ENCODE measurements at places on chromosomes 2 and 18.

- DNase-seq = no peak
Measured at GRCh38 chr18:63312019-63312409, 7.6 kb downstream of the BCL2 start.

DNA sequence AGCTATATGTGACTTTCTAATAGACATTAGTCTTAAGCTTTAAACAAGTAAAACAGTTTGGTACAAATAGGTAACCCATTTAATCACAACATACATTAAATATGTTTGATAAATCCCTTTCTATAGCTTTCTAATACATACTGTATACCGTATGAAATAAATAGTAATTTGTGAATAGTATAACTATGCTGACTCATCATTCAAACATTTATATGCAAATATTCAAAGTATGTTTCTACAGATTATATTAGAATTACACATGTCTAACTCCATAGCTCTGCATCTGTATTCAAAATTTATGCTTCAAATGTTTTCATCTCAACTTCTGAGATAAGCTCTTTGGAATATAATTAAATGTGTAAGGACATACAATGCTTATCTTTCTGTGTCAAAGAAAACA, 142.7 kb upstream of the ZNF804A start:
- no peak for DNase-seq

- DNase-seq = no peak
Measured at GRCh38 chr2:66507673-66508201, 72.8 kb downstream of the MEIS1 start.

DNA sequence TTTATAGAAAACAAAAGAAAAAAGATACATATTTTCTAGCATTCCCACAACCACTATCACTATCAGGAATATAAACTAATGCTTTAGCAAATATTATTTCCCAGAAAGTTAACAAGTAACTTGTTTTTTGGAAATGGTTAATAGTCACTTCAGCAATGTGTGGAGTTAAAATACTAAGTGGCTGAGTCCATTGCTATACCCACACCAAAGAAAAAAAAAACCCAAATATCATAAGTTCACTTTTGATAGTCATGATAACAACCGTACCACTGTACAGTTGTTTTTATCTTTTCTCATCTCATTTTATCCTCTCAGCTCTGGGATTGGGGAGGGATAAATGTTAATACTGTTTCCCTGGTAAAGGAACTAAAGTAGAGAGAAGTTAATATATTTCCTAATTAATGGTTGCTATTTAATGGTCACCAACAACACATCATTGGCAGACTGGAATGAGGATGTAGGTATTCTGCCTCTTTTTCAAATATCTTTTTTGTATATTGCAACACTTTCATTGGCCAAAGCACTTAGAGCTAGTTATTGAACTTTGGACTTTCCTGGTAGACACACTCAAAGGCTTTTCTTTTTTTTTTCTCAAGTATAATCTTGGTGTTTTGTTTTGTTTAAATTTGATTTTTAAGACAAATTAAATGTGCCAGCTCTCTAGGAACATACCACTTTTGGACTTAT, 18.4 kb upstream of the KANSL1L start:
- no peak for DNase-seq

DNA sequence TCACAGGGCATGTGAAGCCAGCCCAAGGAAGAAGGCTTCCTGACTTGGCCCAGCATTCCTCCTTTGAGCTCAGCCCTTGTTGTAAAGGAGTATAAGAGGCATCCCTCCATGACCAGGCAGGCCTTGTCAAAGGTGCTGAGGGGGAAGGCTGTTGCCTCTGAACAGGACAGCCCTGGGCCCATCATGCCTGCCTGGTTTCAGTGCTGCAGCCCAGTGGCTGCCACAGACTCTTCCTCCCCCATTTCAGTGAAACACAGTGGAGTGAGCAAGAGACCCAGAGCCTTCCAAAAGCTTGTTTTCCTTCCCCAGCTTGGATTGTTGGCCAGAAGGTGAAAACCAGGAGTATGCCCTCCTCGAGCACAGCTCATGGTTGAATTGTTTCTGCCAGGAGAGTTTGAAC, 19.9 kb upstream of the RPL37A start:
- no peak for DNase-seq

- DNase-seq = no peak
Measured at GRCh38 chr18:3368193-3368592, 81.8 kb upstream of the TGIF1 start.

GRCh38 chr2:120684289-120685065, 51.2 kb upstream of the GLI2 start:
- DNase-seq = no peak

All from nucleus accumbens (tissue), 56 donors.